ENCODE measurements at places on chromosomes 5 and 9.

- no peak for DNase-seq
- H3K27ac ChIP-seq, result no peak overlapping the region
- H3K4me3 ChIP-seq, result no peak overlapping the region
- H3K4me1 ChIP-seq, result peaks cover 7% of the 10 kb centered on the region
Measured at GRCh38 chr5:59069438-59070079, 486.7 kb downstream of the RAB3C start.

GRCh38 chr5:151810449-151810848, 38.7 kb downstream of the G3BP1 start:
- H3K4me3 ChIP-seq, result no peak overlapping the region
- no peak for DNase-seq
- no peaks in the 10 kb centered on the region for H3K27me3 ChIP-seq
- peak overlapping the region; percentile 53 for H3K27ac ChIP-seq

DNA sequence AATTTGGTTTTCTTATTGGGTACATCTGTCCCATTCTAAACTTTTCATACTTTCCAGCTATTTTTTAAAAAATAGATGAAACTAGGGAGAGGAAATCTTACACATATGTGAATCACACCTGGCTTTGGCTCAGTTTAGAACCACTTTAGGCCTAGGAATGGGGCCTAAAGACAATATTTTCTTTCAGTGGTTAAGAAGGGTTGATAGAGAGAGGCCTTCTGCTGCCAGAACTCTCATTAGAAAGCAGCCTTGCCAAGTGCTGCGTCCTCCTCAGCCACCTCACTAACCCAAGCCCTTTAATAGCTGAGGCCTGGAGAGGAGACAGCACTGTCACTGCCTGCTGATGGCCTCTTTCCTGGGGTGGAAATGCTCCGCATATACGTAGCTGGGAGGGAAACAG, 167.5 kb downstream of the SAXO1 start:
- no peaks in the 10 kb centered on the region for H3K27me3 ChIP-seq
- H3K36me3 ChIP-seq, result no peaks in the 10 kb centered on the region
- H3K27ac ChIP-seq, result no peak overlapping the region
- H3K4me3 ChIP-seq, result no peak overlapping the region
- no peak for DNase-seq
- H3K4me1 ChIP-seq, result no peaks in the 10 kb centered on the region

DNA sequence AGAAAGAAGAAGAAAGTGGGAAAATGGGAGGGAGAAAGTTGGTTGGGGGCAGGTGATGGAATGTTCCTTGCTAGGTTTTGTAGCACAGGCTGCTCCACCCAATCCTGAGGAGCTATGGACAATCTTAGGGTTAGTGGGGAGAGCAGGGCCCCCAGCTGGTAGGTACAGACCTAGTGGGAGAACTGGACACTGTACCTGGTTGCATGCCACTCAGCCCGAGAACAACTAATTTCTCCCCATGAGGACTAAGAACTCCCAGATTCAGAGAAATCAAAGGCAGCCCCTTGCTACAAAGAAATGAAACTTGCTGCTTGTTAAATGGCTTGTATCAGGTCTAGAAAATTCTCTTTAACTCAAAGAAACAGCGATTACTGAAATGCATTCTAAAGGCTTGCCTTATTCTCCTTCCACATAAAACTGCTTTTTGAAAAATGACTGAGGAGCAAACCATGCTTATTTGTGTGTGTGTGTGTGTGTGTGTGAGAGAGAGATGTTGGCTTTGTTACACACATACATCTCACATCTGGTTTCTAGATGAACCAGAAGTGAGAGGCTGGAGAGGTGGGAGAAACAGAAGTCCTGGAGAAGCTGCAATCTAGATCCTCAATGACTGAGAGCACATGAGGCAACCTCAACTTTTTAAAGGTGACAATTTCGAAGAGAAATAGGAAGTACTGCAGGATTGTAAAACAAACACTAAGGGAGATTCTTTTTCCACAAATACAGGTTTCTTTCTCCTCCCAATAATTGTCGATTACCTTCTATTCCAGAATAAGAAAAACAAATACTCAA, 28.9 kb downstream of the FYB1 start:
- no peak for DNase-seq
- H3K36me3 ChIP-seq, result peaks cover 7% of the 10 kb centered on the region
- H3K27ac ChIP-seq, result peak overlapping the region; percentile 95
- peaks cover 93% of the 10 kb centered on the region for H3K4me1 ChIP-seq
- no peaks in the 10 kb centered on the region for H3K27me3 ChIP-seq

DNA sequence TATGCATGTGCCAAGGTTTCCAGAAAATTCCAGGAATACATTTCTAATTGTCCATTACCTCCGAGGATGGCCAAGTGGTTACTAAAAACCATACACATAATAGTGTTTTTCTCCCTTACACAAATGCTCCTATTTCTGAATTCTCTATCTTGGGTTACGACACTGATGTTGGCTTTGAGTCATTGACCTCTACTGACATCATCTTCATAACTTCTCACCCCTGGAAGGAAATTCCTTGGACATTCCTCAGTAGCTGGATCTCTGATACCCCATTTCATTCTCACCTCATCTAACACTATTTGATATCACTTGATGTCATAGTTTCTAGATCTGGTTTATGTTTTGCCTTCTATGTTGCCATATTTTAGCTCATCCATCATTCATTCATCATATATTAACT, 287.2 kb downstream of the CTNND2 start:
- no peaks in the 10 kb centered on the region for H3K4me1 ChIP-seq
- H3K36me3 ChIP-seq, result no peaks in the 10 kb centered on the region
- no peaks in the 10 kb centered on the region for H3K27me3 ChIP-seq
- DNase-seq, result no peak
- no peak overlapping the region for H3K27ac ChIP-seq

- peaks cover 31% of the 10 kb centered on the region for H3K27me3 ChIP-seq
- H3K4me3 ChIP-seq, result no peak overlapping the region
- no peaks in the 10 kb centered on the region for H3K4me1 ChIP-seq
- no peak for DNase-seq
- no peaks in the 10 kb centered on the region for H3K36me3 ChIP-seq
- no peak overlapping the region for H3K27ac ChIP-seq
Measured at GRCh38 chr5:77239126-77239741, 28.8 kb downstream of the PDE8B start.

DNA sequence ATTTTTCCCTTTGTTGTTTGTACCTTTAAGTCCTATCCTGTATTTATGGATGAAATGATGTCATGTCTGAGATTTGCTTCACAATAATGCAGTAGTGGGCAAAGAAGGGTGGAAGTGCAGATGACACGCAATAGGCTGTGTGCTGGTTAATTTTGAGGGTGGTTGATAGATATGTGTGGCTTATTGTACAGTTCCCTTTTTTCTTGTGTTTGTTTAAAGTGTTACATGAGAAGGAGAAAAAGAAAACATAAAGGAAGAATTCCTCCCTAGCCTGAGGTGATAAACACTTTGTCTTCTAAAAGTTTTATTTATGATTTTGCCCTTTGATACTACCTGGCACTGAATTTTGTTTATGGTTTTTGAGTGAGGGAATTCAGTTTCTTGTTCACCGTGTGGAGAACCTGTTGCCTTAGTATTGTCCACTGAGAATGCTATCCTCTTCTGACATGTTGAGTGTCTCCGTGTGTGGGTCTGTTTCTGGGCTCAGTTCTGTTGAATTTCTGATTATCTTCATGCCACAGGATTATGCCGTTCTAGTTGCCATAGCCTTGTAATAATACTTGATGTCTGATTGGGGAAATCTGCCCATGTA, 52.3 kb upstream of the FAM120AOS start:
- H3K4me1 ChIP-seq, result peaks cover 72% of the 10 kb centered on the region
- no peak for DNase-seq
- no peaks in the 10 kb centered on the region for H3K27me3 ChIP-seq
- no peak overlapping the region for H3K4me3 ChIP-seq
- H3K27ac ChIP-seq, result peak overlapping the region; percentile 9
- peaks cover 88% of the 10 kb centered on the region for H3K36me3 ChIP-seq

DNA sequence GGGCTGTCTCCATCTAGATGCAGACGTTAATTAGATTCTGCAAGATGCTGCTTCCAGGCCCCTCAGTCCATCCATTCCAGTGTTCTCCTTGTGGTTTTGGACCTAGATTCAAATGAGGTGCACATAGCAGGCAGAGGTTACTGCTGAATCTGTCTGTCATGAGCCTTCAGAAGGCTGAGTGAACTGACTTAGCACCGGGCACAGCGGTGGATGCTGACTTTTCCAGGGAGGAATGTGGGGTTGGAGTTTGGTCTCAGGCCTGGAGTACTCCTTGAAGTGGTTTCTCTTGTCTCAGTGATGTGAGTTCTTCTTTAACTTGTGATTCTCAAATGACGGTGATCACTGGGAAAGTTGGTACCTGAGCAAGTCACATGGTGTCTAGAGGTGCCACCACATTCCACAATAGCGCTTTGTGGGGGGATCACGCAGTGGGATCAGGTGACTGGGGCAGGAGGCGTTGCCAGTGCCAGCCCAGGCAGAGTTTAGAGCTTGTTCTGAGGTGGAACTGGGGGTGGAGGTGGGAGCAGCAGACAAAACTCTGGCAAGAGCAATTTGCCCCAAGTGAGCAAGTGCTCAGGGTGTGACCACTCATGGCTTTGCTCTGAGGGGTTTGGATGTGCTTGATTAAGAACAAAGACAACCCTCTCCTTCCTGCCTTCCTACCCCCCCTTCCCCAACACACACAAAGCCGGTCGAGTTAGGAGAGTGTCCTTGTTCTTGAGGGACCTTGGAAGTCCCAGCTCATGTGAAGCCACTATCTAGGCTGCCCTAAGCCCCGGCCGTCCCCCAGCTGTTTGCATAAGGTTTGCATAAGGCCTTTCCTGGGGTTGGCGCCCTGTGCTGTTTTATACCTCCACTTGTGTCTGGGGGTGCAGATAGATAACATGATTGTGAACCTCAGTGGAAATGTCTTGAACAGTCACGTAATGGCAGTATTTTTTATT, 25.1 kb downstream of the JADE2 start:
- H3K4me3 ChIP-seq, result no peak overlapping the region
- peaks cover 70% of the 10 kb centered on the region for H3K4me1 ChIP-seq
- H3K27me3 ChIP-seq, result no peaks in the 10 kb centered on the region
- H3K36me3 ChIP-seq, result peaks cover 88% of the 10 kb centered on the region
- no peak for DNase-seq

GRCh38 chr9:108476574-108476973, 379.2 kb downstream of the ACTL7B start:
- no peak overlapping the region for H3K27ac ChIP-seq
- H3K4me1 ChIP-seq, result peaks cover 7% of the 10 kb centered on the region
- no peaks in the 10 kb centered on the region for H3K36me3 ChIP-seq
- no peaks in the 10 kb centered on the region for H3K27me3 ChIP-seq
- DNase-seq, result no peak

GRCh38 chr5:62182802-62183201, 123.2 kb upstream of the KIF2A start:
- peaks cover 35% of the 10 kb centered on the region for H3K27me3 ChIP-seq
- H3K4me3 ChIP-seq, result no peak overlapping the region
- no peak for DNase-seq
- H3K27ac ChIP-seq, result no peak overlapping the region
- no peaks in the 10 kb centered on the region for H3K36me3 ChIP-seq

- H3K36me3 ChIP-seq, result peaks cover 98% of the 10 kb centered on the region
- peaks cover 39% of the 10 kb centered on the region for H3K4me1 ChIP-seq
- H3K27ac ChIP-seq, result peak overlapping the region; percentile 61
Measured at GRCh38 chr5:178223828-178224335, 8.7 kb downstream of the PHYKPL start.

- no peaks in the 10 kb centered on the region for H3K27me3 ChIP-seq
- H3K4me1 ChIP-seq, result peaks cover 26% of the 10 kb centered on the region
- no peak for DNase-seq
- H3K36me3 ChIP-seq, result no peaks in the 10 kb centered on the region
Measured at GRCh38 chr9:89555036-89555415, 49.8 kb upstream of the GADD45G start.

All from activated T-cell treated with anti-CD3 and anti-CD28 coated beads, Interleukin-2, amount 50 U/mL, for 24 hours (primary cell).